ENCODE measurements at places on chromosomes 1 and 21.
A peak's percentile ranks its signal among the peaks of the same experiment; 100 is the strongest.

GRCh38 chr1:65238010-65238409 is 71.3 kb upstream of the DNAJC6 start:
- DNase-seq = no peak

GRCh38 chr1:100539836-100540536 is 2.0 kb downstream of the GPR88 start:
- no peak for DNase-seq

GRCh38 chr1:172172352-172172831 is 248.1 kb upstream of the C1orf105 start:
- DNase-seq = no peak

- no peak for DNase-seq
Observed at GRCh38 chr1:192626366-192627179, 9.4 kb upstream of the RGS13 start.

GRCh38 chr1:72397786-72398185 is 115.4 kb upstream of the NEGR1 start:
- no peak for DNase-seq

GRCh38 chr1:159942632-159943277 is 2.7 kb downstream of the IGSF9 start:
- no peak for DNase-seq

GRCh38 chr1:161114556-161114955 is 3.3 kb downstream of the PFDN2 start:
- no peak for DNase-seq

- DNase-seq = no peak
Observed at GRCh38 chr1:231653632-231654031, 27.0 kb downstream of the DISC1 start.

DNA sequence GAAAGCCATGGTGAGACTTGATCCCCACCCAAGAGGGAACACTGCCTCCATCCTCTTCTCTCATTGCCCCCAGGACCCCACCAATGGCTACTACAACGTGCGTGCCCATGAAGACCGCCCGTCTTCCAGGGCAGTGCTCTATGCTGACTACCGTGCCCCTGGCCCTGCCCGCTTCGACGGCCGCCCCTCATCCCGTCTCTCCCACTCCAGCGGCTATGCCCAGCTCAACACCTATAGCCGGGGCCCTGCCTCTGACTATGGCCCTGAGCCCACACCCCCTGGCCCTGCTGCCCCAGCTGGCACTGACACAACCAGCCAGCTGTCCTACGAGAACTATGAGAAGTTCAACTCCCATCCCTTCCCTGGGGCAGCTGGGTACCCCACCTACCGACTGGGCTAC is 86.1 kb upstream of the CD1D start:
- DNase-seq = no peak

DNA sequence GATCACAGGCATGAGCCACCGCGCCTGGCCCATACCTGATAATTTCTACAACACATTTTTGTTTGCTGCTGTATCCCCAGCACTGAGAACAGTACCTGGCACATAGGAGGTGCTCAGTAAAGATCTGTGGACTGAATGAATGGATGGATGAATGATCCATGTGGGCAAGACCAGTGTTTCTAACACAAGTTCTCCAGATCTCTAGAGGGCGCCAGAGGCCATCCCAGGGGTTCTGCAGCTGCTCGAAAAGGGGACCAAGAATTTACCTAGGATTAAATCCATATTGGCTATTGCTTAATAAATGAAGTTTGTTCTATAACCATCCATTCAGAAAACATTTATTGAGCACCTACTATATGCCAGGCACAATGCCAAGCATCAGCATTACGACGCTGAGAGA is 167.7 kb downstream of the ACTL8 start:
- no peak for DNase-seq

DNA sequence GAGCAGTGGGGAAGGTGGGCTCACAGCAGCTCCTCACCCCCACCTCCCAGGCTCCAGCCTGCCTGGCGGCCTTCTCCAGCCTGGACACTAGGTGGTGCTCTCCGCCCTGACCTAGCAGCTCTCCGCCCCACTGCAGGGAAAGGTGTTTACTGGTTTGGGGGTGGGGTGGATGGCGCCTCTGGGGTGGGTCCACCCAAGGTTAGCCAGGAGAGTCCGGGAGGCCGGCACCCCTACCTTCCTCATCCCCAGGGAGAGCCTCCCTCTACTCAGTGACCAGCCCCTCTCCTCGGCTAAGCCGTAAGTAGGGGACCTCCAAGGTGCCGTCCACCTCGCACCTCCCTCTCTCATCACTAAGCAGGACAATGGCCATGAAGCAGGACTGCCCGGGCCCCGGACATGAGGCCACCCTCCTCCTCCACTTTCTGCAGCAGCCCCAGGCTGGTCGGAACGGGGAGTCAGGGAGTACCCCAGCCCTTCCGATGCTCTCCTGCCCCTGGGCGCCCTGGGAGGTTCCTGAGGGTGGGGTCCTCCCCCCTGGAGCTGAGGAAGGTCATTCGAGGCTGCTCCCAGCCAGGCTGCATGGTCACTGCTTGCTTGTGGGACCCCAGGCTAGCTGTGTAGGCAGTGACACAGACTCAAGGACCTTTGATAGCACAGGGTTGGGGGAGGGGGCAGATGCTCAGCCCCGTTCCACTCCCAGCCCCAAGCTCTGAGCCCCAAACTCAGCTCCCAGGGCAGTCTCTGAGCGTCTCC is 101.4 kb upstream of the VAMP3 start:
- DNase-seq = peak; percentile 48

- no peak for DNase-seq
Observed at GRCh38 chr1:206955476-206956451, 9.5 kb upstream of the PIGR start.

DNA sequence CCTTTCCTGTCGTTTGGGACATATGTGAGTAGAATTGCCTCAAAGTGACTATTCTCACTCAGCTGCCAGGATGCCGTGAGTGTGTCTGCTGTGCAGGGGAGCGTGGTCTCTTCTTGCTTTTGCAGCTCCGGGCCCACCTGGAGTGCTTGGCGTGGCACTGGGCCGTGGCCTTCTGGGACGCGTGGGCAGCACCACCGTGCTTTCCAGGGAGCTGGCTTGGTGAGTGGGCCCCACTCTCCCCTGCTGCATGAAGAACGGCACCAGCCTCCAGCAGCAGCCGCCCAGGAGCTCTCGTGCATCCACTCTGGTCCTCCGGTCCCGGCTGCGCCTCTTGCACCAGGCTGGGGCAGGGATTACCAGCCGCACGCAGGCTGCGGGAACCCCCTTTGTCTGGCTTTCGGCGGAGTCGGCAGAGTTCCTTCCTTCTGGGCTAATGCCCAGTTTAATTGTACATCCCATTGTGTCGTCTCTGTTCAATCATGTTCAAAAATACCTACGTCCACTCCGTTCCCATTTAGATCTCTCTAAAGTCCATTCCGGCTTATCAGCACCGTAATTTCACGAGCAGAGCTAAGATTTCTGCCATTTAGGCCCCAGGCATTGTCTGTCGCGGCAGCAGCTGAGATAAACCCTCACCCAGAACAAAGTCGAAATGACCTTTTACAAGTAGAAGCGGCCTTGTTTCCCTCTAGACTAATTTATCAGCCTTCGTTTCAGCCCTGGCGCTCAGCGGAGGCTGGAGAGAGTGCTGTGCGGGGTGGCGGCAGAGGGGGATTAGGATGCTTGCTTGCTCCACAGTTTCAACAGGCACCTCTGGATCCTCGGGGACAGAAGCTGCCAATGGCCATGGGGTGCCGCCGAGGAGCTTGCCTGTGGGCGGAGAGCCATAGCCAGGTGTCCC is 129.6 kb downstream of the PRDM16 start:
- DNase-seq = no peak

GRCh38 chr1:215200121-215200520 is 117.6 kb downstream of the KCNK2 start:
- DNase-seq = no peak

- no peak for DNase-seq
Observed at GRCh38 chr21:43832648-43833047, 32.4 kb upstream of the AGPAT3 start.

GRCh38 chr1:178192686-178193085 is 98.8 kb downstream of the RASAL2 start:
- DNase-seq = no peak

DNA sequence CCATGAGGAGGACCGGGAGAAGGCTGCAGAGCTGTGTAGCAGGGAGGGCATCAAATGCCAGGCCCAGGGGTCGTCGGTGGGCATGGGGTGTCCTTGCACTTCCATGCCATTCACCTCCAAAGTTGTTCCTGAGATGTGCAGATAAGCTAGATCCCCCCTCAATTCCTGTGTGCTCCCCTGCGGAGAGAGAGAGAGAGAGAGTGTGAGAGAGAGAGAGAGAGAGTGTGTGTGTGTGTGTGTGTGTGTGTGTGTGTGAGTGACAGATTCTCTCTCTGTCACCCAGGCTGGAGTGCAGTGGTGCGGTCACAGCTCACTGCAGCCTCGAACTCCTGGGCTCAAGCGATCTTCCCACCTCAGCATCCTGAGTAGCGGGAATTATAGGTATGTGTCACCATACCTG is 16.4 kb downstream of the SPSB1 start:
- no peak for DNase-seq

GRCh38 chr1:168340781-168341482 is 60.3 kb downstream of the TBX19 start:
- DNase-seq = no peak

DNA sequence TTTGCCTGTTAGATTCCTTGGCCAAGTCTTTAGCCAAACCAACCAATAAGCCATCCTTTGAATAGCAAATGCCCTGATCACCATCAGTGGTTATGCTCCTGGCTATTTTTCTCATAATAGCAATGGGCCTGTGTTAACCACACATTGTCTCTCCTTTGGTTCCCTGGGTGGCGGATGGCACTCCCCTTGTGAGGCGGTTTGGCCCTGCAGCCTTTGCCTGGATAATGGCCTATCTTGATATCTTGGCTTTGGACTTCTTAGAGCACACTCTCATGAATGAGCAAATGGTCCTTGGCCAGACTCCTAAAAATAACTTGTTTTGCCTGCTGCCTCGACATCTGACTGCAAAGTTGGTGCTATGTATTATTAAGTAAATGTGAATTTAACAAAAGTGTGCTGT is 22.4 kb upstream of the ZBTB18 start:
- DNase-seq = no peak

DNA sequence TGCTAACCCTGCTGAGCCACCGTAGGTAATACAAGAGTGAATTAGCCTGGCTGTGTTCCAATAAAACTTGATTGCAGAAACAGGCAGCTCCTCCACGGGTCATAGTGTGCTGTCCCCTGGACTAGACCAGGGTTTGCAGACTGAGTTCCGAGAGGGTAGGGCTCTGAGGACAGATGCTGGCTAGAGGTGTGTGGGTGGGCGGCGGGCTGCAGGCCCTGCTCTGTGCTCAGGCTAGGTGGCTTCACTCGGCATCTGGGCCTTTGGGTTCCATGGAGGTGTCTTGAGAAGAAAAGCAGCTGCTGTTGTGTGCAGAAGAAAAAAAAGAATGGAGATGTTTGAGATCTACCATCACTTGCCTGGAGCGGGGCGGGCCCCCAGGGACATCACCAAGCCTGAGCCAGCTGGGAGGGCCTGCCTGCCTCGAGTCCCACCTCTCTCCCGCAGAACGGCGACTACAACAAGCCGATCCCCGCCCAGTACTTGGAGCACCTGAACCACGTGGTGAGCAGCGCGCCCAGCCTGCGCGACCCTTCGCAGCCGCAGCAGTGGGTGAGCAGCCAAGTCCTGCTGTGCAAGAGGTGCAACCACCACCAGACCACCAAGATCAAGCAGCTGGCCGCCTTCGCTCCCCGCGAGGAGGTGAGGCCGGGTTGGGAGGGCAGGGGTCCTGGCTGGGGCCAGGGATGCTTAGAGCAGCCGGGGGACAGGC is 7.9 kb downstream of the TMEM201 start:
- no peak for DNase-seq

DNA sequence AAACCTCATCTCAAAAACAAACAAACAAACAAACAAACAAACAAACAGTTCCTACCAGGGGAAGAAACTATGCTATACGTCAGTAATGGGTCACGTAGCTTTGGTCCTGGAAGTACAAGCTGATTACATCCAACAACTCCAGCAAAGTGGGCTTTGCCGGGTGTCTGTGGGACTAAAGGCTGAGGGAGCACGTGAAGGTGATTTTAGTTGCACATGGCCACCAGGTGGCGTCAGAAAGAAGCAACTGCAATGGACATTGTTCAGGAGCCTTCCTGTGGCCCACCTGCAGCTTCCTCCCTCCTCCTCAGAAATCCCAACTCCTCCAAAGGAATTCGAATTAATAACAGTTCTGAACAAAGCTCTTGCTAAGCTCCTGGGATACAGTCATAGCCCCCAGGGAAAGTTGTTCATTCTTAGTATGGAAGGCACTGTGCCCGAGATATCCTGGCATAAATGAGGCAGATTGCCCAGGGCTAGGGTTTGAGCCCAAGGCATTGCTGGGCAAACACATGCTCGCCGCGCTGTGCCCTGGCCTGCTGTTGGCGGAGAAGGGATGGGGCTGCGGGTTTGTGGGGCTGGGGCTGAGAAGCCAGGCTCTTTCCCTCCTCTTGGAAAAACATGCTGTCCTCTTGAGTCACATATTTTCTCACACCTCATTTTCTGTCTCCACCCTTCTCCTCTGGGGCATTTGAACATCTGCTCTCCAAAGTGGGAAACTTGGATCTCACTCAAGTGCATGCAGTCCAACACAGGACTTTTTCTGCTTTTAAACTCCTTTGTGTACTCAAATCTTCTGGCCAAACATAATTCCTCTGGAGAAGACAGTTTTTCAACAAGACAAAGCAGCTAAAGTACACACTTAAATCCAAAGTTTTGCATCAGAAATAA is 28.6 kb downstream of the AKNAD1 start:
- DNase-seq = peak; percentile 63

DNA sequence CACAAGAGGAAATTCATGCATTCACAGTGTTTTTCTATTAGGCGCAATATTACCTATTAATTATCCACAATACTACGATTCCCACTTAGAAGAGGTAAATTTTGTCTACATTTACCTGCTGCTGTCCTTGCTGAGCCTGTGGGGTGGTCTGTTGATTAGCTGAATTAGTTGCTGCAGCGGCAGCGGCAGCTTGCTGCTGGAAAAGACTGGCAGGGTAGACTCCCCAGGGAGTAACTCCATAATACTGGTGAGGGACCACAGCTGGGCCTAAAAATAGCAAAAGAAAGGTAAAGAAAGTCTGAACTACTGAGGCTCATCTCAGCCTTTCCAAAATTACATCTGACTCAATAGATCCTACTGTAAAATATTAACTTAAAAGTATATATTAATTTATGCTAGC is 66.0 kb upstream of the SDC3 start:
- DNase-seq = no peak

- DNase-seq = no peak
Observed at GRCh38 chr1:26320896-26321295, 3.1 kb downstream of the CD52 start.

GRCh38 chr1:207424570-207425131 is 29.5 kb upstream of the CR2 start:
- DNase-seq = no peak

- no peak for DNase-seq
Observed at GRCh38 chr1:15757575-15758342, 836 bp upstream of the FBLIM1 start.

- DNase-seq = no peak
Observed at GRCh38 chr1:168261390-168261789, 19.3 kb upstream of the TBX19 start.

DNA sequence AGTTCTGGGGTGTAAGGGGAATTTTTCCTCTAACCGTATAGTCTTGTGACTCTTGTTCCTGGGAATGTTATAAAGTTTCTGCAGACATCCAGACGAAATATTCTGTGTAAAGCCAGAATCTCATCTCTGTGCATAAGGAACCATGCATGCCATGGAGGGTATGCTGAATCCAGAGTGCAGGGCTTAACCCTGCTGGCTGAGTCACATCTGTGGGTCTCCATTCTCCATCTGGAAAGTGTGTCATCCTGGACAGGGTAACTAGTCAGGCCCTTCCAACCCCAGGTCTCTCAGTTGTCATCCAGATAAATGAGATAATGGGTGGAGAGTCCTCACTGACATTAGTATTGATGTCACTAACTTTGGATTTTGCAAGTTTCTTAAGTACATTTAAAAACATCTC is 48.8 kb downstream of the ATP5PO start:
- no peak for DNase-seq
